Effector CD4-positive, alpha-beta T cell (primary cell): ENCODE measurements at places on chromosomes 7 and 10.

- no peak for DNase-seq
Measured at GRCh38 chr7:158255156-158255555, 332.5 kb downstream of the PTPRN2 start.

DNA sequence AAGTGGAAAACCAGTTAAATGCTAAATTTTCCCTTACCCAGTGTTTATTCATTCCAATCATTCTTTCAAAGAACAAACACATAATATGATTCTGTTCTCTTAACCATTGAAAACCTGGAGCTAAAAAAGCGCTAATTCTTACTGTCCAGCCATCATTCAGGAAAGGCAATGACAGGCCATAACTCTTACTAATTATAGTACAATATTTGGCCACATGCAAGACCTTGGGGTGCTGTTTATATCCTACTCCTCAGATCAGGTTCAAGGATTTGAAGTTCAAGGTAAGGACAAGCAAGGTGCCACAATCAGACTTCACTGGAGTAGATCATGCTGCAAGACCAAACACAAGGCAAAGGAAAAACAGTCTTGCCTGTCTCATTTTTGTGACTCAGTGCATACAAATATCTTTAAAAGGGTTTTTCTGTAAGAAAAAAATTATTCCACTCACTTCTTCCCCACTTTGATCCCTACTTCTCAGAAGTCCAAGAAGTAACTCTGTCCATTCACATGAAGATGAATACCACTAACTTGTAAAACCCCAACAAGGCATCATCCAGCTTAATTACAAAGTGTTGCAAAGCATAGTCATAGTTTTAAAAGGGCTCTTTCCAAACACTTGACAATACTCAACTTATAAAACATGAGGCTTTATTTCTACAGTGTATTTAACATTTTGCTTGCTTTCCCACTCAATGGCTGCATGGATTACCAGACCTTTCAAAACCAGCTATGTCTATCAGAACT is 153.0 kb downstream of the DOCK4 start:
- no peak for DNase-seq

- DNase-seq = no peak
Measured at GRCh38 chr7:10181996-10182395, 791.7 kb upstream of the PHF14 start.

- no peak for DNase-seq
Measured at GRCh38 chr10:124544711-124545110, 83.1 kb downstream of the LHPP start.

GRCh38 chr7:150514748-150515222 is at the start of gene GIMAP7:
Gene GIMAP7 (plus strand): TSS chr7:150514872. CDS start chr7:150519975, 5,103 bp downstream.
- peak; percentile 51 for DNase-seq

DNA sequence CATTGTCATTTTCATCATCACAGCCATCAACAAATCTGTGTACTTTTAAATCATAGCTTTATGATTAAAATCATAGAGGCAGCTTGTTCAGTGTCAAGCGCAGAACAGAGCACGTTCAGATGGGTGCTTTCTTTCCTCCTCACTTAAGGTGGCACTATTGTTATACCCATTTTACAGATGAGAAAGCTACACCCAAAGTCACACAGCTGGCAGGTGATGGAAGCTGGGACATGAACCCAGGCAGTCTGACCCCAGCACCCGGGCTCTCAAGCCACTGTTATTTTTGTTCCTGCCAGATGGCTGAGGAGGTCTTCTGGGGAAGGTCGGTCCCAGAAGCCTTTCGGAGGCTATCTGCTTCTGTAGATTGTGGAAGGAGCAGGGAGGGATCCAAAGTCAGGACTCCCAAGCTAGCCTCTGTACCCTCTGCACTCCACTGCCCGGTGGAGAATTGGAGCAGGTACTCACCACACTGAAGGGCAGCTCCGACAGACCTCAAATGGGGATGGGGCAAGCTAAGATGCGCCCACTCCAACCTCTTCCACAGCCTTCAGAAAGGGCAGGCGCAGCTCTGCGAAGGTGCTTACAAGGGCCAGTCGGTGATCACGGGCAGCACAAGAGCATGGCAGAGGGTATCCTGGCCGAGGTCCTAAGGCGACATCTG is 610 bp downstream of the AVPI1 start:
- no peak for DNase-seq

- no peak for DNase-seq
Measured at GRCh38 chr10:48215486-48216203, 58.9 kb downstream of the FRMPD2 start.

DNA sequence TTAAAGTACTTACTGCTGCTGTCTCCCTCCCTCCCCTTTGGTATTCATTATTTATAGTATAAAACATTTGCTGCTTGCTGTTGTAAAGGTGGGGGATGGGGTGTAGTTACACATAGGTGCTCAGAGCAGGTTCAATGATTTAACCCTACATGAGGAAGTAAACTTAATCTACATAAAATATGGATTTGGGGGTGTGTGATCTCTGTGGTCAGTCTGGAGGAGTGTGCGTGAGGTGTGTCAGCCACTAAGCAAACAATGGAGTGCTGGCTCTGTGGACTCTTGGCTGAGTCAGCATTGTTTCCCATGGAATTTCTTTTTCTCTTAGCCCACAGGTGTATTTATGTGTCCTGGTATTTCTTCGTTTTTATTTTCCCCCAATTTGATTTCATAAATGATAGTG is 133.9 kb downstream of the AUTS2 start:
- DNase-seq = no peak

GRCh38 chr10:88236121-88236743 is 346.9 kb downstream of the RNLS start:
- no peak for DNase-seq

- no peak for DNase-seq
Measured at GRCh38 chr7:133650069-133650468, 397.2 kb downstream of the EXOC4 start.

GRCh38 chr10:9869205-9869604 is 1148.5 kb upstream of the CELF2 start:
- DNase-seq = no peak

- no peak for DNase-seq
Measured at GRCh38 chr7:55438085-55438756, 73.1 kb downstream of the LANCL2 start.

GRCh38 chr10:72694476-72695369 is 2.8 kb downstream of the MCU start:
- DNase-seq = no peak

- DNase-seq = no peak
Measured at GRCh38 chr7:157399086-157399687, 62.4 kb downstream of the DNAJB6 start.

DNA sequence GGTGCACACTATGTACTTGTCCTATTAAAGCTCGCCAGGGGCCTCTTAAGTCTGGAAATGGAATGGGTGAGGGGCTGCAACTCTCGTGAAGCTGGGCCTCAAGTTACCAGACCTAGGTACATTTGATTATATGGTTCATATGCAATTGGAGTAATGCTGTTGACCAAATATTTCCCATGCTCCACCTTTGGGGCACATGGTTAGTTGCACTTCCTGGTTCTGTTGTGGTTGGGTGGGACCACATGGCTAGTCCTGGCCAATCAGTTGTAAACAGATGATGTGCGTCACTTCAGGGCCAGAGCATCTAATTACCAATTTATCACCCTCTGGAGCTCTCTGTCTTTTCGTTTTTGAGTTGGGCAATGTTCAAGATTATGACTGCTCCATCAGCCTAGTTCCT is 39.5 kb upstream of the OPN4 start:
- DNase-seq = no peak

DNA sequence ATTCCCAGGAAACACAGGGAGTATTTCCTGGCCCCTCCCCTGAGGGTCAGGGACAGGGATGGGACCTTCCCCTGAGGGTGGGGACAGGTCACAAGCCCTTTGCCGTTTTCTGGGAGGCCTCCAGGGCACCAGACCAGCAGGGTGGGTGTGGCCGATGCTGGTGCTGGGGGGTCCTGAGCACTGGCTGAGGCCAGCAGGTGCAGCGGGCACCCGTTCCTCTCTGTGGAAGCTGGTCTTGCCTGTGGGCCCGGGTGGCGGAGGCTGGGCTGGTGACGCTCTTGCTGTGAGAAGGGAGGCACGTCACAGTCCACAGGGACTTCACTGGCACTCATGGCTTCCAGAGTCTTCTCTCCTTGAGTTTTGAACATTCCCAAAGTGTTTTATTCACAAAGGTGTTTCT is 44.2 kb upstream of the CFAP46 start:
- no peak for DNase-seq

- no peak for DNase-seq
Measured at GRCh38 chr7:24725554-24726241, 31.6 kb downstream of the GSDME start.

GRCh38 chr7:106418526-106418925 is 133.7 kb upstream of the NAMPT start:
- DNase-seq = no peak

GRCh38 chr7:129522088-129522970 is 20.0 kb downstream of the SMKR1 start:
- no peak for DNase-seq

- no peak for DNase-seq
Measured at GRCh38 chr7:92409357-92409756, 37.9 kb upstream of the GATAD1 start.

GRCh38 chr10:124731551-124731950 is 12.6 kb downstream of the FAM53B start:
- DNase-seq = no peak

DNA sequence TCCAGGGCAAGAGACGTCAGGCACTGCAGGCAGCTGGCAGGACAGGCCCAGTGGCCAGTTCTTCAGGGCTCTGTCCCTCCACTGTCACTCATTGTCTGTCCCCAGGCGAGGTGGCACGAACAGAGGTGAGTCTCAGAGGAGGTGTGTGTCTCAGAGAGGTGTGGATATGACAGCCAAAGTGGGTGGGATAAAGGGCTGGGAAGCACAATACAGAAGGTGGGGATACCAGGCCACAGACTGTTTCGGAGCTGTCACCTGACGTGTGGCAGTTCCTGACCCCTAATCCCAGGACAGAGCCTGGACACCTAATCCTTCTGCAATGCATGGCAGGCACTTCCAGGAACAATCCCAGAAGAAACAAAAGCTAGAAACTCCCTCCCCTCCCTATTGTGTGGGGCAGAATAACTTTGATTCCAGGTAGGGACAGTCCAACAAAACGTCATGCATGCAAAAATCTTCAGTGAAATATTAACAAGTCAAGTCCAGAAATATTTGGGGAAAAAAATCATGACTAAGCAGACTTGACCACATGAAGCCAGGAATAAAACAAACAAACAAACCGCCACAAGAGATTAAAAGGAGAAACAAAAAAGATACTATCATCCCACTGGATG is 11.6 kb downstream of the KLRG2 start:
- no peak for DNase-seq

DNA sequence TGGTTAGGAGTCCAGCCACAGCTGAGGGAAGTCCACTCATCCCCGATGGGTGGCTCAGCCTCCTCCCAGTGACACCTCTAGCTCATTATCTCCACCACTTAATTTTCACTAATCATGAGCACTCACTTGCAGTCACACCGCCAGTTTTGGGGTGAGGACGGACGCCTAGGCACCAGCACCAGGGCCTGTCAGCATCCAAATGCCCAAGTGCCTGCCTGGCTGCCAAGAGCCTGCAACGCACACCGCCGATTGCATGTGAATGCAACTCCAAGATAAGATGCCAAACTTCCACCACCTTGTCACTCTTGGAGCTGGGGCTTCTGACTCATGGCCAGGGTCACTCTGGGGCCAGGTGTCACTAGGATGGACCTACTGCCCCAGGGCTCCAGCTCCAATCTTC is 24.4 kb upstream of the SMARCD3 start:
- DNase-seq = no peak

GRCh38 chr10:43801626-43802025 is 152.9 kb upstream of the ZNF32 start:
- no peak for DNase-seq

DNA sequence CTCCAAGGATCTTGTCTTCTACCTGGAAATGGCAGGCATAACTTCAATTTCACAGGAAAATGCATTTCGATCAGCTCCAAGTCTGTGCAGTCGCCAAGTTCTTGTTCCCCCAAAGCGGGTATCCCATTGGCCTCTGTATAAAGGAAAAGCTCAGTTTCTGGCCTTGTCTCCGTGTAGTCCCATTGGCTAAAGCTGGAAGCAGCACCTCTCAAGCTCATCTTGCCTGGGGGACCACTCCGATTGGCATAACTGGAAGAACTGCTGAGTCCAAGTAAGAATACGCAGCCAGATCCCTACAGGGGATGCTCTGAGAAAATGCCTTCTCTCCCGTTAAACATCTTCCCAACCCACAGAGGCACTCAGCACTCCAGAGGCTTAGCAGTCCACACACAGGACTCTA is 205.2 kb downstream of the GFRA1 start:
- no peak for DNase-seq

GRCh38 chr7:70487428-70487827 is 644.5 kb upstream of the GALNT17 start:
- DNase-seq = no peak

DNA sequence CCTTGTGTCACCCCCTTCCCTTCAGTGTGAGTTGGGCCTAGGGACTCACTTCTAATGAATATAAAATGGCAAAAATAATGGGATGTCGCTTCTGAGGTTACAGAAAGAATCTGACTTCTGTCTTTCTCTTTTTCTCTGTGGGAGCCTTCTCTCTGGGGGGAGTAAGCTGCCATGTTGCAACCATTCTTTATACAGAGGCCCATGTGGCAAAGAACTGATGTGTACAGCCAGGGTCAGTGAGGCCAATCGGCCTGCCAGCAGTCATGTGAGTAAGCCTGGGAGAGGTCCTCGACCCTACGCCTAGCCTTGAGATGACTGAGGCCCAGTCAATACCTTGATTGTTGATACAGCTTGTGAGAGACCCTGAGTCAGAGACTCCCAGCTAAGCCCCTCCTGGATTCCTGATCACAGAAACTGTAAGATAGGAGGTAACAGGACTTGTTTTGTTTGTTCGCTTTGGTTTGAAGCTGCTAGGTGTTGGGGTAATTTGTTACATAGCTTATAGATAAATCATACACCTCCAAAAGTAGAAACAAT is 1.7 kb downstream of the TCAF1 start:
- DNase-seq = no peak

DNA sequence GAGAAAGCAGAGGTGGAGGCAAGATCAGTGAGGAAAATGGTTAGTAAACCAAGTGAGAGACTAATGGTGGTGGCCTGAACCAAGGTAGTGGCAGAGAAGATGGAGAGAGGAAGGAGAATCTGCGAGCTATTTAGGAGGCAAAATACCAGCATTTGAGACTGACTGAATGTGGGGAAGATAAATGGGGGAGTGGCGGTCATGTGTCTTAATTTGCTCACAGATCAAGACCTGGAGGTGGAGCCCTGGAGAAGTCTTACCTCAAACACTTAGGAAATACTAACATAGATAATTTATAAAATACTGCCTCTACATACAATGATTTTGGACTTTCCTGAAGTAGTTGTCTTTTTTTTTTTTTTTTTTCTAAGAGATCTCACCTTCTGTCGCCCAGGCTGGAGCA is 34.7 kb downstream of the ICA1 start:
- DNase-seq = no peak

DNA sequence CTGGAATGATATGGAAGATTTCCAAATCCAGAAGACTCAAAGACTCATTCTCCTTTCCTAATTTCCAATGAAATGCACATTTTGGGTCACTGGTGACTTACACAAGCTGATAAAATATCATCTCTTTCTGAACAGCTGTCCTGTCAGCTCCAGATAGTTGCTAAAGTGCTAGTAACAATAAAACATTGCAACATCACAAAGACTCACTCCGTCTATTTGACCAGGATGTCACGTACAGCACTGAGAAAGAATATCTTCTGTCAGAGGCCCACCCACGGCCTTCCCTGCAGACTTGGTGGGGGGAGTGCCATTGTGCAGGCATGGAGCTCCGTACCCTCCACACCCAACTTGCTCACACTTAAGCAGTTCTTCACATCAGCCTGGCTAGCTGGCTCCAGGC is 78.9 kb upstream of the EGR2 start:
- no peak for DNase-seq

GRCh38 chr7:1367501-1368183 is 91.6 kb downstream of the MICALL2 start:
- no peak for DNase-seq
